Activated naive CD4-positive, alpha-beta T cell treated with anti-CD3 and anti-CD28 coated beads for 36 hours (primary cell): ENCODE measurements at places on chromosomes 7 and 10.

DNA sequence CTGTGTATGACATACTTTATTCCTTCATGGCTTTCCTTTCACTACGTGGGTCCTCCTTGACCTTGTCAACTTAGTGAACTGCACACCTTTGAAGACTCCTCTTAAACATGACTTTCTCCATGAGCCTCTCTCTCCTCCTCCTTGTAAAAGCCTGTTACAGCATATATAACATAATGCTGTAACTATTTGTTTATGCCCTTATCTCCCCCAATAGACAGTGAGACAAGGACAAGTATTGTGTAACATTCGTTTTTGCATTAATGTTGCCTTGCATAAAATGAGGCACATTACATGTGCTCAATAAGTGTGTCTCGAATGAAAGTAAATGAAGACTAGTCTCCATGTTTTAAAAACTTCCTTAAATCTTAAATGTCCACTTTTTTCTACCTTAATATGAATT, 4.3 kb upstream of the LAMB1 start:
- H3K27ac ChIP-seq = no peak overlapping the region
- peaks cover 48% of the 10 kb centered on the region for H3K27me3 ChIP-seq
- H3K4me3 ChIP-seq = no peak overlapping the region
- DNase-seq = no peak

DNA sequence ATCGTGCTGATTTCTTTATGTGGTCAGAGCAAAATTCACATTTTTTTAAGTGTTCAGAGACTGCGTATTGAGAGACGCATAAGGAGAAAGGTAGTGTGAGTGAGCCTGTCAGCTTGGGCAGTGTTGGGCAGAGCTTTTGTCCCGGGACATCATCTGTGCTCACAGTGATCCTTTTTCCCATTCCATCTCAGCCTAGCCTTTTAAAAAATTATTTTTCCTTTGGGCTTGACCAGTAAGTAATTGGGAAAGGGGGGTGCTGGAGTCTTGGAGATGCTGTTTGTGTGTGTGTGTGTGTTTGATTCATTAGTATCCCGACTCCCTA, 1.5 kb downstream of the NRF1 start:
- peaks cover 60% of the 10 kb centered on the region for H3K4me1 ChIP-seq
- H3K36me3 ChIP-seq = peaks cover 25% of the 10 kb centered on the region
- H3K4me3 ChIP-seq = peak overlapping the region; percentile 84

GRCh38 chr7:151743481-151743983, 133.4 kb downstream of the PRKAG2 start:
- no peaks in the 10 kb centered on the region for H3K27me3 ChIP-seq
- H3K27ac ChIP-seq = no peak overlapping the region
- H3K36me3 ChIP-seq = no peaks in the 10 kb centered on the region

GRCh38 chr10:99233689-99234037, 2.0 kb downstream of the HPSE2 start:
- H3K27me3 ChIP-seq = peaks cover 67% of the 10 kb centered on the region
- DNase-seq = no peak
- peak overlapping the region; percentile 65 for H3K4me3 ChIP-seq

- H3K4me1 ChIP-seq = no peaks in the 10 kb centered on the region
- H3K4me3 ChIP-seq = no peak overlapping the region
- no peaks in the 10 kb centered on the region for H3K36me3 ChIP-seq
These were observed 146.8 kb downstream of the CYP26A1 start for GRCh38 chr10:93220296-93221170.

GRCh38 chr7:55018361-55019190, at the start of gene EGFR:
TSS of gene EGFR (plus strand) at chr7:55019017. CDS start at chr7:55019278, 261 bp downstream.
- H3K27ac ChIP-seq = no peak within 1 kb of the TSS
- H3K36me3 ChIP-seq = no peaks in the 10 kb centered on the region
- H3K4me3 ChIP-seq = no peak within 1 kb of the TSS
- peaks cover 53% of the 10 kb centered on the region for H3K27me3 ChIP-seq
- DNase-seq = no peak
- H3K4me1 ChIP-seq = no peaks in the 10 kb centered on the region

- no peaks in the 10 kb centered on the region for H3K27me3 ChIP-seq
- H3K36me3 ChIP-seq = peaks cover 2% of the 10 kb centered on the region
- H3K4me1 ChIP-seq = peaks cover 6% of the 10 kb centered on the region
- no peak for DNase-seq
These were observed 336.0 kb upstream of the GALNT17 start for GRCh38 chr7:70795948-70796347.

DNA sequence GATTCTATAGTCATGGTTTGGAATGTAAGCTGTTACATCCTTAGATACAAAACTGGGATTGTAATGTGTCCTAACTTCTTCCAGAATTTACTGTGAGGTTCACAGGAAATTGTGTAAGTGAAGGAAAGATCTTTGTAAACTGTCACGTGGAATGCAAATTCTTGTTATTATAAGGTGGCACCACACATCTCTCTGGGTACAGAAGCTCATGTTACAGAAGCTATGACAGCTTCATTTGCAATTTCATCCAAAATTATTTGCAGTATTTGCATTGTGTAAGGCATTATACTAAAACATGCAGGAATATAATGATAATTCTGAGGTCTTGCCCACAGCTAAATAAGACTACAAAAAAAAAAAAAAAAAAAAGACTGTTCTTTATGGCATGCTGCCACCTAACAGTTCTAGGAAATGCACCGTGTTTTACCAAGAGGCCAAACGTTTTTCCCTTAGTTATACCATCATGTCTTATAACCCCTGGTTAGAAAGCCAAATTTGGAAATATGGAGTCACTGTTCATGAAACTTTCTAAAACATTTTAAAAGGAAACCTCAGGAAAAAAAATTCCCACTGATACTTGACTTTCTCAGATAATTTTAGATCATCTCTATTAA, 17.6 kb downstream of the MINDY3 start:
- H3K4me3 ChIP-seq = no peak overlapping the region
- no peak overlapping the region for H3K27ac ChIP-seq
- H3K4me1 ChIP-seq = peaks cover 22% of the 10 kb centered on the region
- no peak for DNase-seq
- H3K27me3 ChIP-seq = no peaks in the 10 kb centered on the region

DNA sequence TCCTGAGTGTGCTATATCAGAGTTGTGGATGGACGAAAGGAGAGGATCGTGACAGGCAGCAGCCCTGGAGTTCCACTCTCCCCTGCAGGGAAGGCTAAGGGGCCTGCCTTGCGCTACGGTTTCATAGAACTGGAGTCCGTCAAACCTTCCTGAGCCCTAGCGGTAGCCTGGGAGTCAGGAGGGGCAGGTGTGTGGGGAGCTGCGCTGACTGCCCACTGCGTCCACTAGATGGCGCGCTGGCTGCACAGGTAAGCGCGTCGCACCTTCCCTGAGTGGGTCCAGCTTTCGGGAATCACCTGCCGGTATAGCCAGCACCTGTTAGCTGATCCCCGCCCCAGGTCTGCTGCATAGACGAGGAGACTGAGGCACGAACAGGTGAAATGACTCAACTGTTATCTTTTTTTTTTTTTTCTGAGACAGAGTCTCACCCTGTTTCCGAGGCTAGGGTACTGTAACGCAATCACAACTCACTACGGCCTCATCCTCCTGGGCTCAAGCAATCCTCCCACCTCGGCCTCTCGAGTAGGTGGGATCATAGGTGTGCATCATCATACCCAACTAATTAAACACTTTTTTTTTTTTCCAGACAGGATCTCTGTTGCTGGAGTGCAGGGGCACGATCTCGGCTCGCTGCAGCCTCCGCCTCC, 20.2 kb upstream of the BAIAP2L1 start:
- H3K27ac ChIP-seq = no peak overlapping the region
- DNase-seq = peak; percentile 74
- no peaks in the 10 kb centered on the region for H3K36me3 ChIP-seq
- H3K4me1 ChIP-seq = no peaks in the 10 kb centered on the region
- peaks cover 11% of the 10 kb centered on the region for H3K27me3 ChIP-seq

DNA sequence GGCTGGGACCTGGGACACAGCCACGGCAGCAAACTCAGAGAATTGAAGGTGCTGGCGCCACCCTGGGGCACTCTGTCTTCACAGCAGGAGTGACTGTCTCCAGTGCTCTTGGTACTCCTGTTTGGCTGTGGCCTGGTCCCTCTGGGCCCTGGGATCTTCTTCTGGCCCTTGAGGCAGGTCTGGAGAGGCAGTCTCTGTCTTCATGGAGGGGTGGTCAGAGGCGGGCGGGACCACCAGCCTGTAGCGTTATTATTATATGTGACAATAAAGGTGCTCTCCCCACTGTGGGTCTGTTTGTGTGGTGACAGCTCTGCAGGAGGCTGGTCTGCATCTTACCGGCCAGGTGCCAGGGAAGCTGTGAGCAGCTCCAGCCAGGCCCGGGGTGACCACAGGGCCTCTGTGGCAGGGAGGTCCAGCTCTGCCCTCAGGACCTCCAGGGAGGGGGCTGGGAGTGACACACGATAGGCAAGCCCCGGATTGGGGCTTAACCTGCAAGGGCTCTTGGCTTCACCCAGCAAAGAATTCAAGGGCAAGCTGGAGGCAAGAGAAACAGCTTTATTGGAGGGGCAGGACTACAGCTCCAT, 70.3 kb downstream of the MYL10 start:
- no peaks in the 10 kb centered on the region for H3K36me3 ChIP-seq
- H3K27ac ChIP-seq = no peak overlapping the region
- DNase-seq = peak; percentile 12
- H3K4me1 ChIP-seq = no peaks in the 10 kb centered on the region
- peaks cover 4% of the 10 kb centered on the region for H3K27me3 ChIP-seq
